Stimulated activated CD4-positive, alpha-beta T cell treated with anti-CD3 and anti-CD28 coated beads, TNF-alpha, amount 100 ng/mL, for 4 hours (primary cell): ENCODE measurements at places on chromosomes 7 and 10.

DNA sequence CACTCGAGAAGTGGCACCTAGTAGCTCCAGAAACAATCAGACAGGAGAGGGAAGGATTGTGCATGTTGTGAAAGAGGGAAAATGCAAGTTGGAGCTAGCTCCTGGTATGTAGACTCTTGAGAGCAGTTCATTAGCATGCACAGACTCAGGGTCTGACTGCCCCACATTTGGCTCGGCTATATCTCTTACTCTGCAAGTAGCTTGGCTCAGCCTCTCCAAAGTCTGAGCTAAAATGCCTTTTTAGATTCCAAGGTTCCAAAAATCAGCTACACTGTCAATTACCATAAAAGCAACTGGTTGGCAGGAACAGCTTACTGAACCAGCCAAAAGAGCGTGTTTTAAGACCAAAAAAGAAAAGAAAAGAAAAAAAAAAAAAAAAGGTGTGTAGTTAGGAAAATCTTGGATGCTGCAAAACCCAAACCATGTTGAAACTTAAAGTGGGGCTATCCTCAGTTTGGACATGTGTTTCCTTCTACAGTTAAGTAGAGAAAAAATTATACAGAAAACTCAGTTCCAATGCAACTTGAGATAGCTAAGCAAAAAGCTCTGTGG, 65.5 kb downstream of the MKX start:
- DNase-seq = no peak

GRCh38 chr7:99102361-99102760, 41.5 kb downstream of the SMURF1 start:
- DNase-seq = no peak

DNA sequence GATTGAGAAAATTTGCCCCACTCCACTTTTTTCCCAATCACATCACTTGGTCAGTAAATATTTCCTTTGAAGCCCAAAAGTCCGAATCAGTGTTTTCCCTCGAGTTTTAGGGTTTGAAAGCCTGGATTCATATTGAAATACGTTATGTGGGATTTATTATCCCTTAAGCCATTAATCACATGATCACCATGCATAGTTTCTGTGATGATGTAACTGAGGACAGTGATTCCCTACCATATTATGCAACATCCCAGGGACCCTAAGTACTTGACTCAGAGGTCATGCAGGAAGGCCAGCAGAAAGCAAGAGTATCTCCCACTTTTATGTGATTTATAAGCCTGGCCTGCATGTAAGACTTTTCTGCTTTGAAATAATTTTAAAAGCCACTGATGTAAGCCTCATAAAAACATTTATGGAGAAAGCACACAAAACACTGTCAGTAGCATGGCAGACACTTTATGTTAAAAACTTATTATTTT, 630.6 kb upstream of the ZWINT start:
- no peak for DNase-seq

- no peak for DNase-seq
Observed at GRCh38 chr7:81693080-81693479, 76.8 kb downstream of the HGF start.

DNA sequence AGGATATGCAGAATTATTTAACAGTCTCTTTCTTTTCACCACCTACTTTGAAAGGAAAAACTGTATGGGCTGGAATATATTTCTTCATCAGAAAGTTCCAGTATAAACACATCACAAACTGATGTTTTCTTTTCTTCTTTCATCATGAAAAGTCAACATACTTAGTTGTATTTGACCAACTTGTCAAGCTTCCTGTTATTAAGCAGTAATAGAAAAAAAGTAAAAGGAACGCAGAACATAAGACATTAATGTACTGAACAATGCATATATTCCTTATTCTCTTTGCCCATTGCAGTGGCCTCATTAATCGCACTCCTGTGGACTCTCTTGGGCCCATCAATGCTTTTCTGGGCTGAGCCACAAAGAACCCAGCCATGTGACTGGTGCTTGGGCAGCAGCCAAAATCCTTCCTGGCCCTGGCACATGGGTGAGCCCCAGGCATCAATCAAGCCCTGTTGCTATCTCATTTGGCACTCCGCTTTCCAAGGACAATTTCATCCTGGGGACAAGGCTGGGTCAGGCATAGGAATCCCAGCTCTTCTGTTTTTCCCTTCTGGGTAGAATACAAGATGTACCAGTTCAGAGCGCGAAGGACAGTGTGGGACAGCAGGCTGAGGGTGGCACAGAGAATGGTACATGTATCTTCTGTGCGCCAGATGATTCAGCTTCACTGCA, 42.3 kb downstream of the RHOBTB1 start:
- DNase-seq = no peak

GRCh38 chr10:104321725-104322415, 16.4 kb downstream of the ITPRIP start:
- no peak for DNase-seq

GRCh38 chr7:17266565-17266964, 31.9 kb upstream of the AHR start:
- DNase-seq = no peak

- DNase-seq = no peak
Observed at GRCh38 chr10:2978574-2979273, 88.6 kb upstream of the PFKP start.

- no peak for DNase-seq
Observed at GRCh38 chr7:145978769-145979168, 137.8 kb upstream of the CNTNAP2 start.

GRCh38 chr10:104308439-104308903, 29.8 kb downstream of the ITPRIP start:
- DNase-seq = no peak

- no peak for DNase-seq
Observed at GRCh38 chr7:133744451-133744850, 382.7 kb upstream of the LRGUK start.
